Activated CD8-positive, alpha-beta memory T cell treated with anti-CD3 and anti-CD28 coated beads, Interleukin-2, amount 10 ng/mL, durations not matched to agents 7 days and 5 days (primary cell): ENCODE measurements at places on chromosomes 11 and 22. TPM values are rescaled to one million over a fixed set of nuclear protein-coding genes. Genes with fewer than 3 reads are reported as not detected.

DNA sequence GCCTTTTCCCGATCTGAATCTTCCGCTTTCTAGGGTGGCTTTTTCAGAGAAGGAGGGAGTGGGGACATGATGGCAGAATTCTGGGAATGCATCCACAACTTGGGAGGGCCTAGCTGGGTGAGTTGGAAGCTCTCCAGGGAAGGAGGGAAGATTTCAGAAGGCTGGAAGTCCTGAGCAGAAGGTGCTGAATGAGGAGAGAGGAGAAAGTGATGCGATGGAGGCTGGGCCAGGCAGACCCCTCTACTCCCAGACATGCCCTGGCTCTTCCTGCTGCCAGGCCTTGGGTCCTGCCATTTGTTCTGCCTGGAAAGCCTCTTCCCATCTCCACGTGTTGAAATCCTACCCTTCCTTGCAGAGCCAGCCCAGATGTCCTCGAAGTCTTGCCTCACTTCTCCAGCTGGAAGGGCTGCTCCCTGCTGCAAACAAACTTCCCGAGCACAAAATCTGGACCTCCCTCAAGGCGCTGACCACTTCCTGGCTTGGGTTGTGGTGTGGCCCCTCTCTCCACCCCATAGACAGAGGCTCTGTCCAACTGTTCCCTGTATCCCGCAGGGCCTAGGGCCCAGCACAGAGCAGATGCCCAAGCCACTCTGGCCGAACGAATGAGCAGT, 16.8 kb downstream of the LRRC32 start:
- DNase-seq = no peak

GRCh38 chr11:66725647-66726046, 3.4 kb downstream of the SPTBN2 start:
- DNase-seq = no peak

RAG1 gene
- total RNA-seq = 0.40 TPM

FGF4 gene
- not detected for total RNA-seq

DNA sequence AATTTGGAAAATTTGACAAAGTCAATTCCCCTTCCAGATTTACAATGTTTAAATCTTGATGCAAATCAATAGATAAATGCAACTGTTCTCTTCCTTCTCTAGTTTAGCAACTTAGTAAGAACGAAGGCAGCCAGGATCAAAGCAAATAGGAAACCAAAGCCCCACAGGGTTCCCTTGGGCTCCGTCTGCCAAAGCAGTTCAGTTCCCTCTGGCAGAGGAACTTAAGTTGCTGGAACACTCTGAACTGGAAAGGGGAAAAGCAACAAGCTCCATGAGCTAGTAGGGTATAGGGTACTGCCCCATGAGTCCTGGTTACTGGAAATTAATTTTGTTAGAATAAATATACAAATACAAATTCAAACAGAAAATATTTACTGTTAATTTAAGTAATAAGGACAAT, 91.3 kb downstream of the RELT start:
- DNase-seq = no peak

PARVA gene
- total RNA-seq = not detected
